ENCODE measurements at places on chromosomes 7 and 10. TPM values are rescaled to one million over a fixed set of nuclear protein-coding genes. Genes with fewer than 3 reads are reported as not detected.

GRCh38 chr7:114478384-114478783, 63.8 kb downstream of the FOXP2 start:
- no peak for DNase-seq

GRCh38 chr7:105020926-105021325, 6.9 kb downstream of the KMT2E start:
- no peak for DNase-seq

- no peak for DNase-seq
Measured at GRCh38 chr10:92149261-92149660, 141.6 kb downstream of the CPEB3 start.

- DNase-seq, result no peak
Measured at GRCh38 chr7:1817061-1817712, 147.1 kb downstream of the ELFN1 start.

DNA sequence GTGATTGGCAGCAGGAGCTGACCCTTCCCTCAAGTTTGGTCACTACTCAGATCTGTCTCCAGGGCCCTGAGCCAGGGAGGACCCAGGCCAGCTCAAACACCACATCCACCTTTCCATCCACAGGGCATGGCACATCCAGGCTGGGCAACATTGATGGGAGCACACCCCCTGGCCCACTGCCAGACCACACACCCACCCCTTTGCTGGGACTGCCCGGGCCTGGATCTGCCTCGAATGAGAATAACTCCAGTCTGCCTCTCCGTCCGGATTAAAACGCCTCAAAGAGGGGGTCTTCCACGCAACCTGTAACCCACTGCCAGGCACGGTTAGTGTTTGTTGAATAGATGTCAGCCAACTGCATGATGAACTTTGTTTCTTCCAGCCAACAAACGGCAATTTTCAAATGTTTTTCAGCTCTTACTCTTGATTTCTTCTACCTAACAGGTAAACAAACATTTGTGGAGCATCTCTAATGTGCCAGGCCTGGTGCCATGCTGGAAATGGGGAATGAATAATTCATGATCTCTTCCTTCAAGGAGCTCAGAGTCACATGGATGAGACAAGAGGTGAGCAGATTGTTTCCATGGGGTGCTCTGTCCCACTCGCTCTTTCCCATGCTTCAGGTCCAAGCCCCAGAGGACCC, 41.0 kb upstream of the CHST15 start:
- DNase-seq, result no peak

GRCh38 chr10:69438536-69439349, 12.5 kb upstream of the TSPAN15 start:
- DNase-seq, result no peak

DNA sequence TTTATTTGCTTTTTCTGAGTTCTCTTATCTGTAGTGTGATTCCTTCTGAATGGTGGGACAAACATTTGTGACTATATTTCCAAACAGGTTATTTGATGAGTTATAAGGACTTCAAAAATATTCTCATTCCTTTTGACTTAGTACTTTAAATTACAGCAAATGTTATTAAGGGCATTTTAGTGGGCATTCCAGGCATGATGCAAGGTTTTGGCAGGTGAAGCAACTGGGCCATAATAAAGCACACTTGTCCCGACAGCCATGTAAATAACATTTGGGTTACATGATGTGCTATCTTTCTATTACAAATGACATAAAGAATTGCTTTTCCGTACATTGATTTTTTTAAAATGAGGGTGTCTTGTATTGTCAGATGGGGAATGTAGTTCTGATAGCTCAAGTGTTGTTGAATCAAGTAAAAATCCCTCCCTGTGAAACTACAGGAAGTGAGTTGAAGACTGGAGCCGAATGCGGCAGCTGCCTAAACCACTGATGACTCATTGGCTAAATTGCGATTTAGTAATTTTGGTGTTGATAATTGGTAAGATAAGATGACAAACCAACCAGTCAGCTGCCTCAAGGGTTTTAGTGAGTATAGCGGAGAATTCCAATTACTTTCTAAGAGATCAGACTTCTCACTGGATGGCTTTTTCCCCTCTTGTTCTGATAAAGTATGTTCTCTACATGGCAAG, 231.3 kb upstream of the NPY start:
- peak; percentile 87 for DNase-seq

GRCh38 chr7:86904949-86905834, 154.3 kb downstream of the ELAPOR2 start:
- no peak for DNase-seq

- no peak for DNase-seq
Measured at GRCh38 chr7:1120791-1121190, 32.9 kb downstream of the GPER1 start.

DNA sequence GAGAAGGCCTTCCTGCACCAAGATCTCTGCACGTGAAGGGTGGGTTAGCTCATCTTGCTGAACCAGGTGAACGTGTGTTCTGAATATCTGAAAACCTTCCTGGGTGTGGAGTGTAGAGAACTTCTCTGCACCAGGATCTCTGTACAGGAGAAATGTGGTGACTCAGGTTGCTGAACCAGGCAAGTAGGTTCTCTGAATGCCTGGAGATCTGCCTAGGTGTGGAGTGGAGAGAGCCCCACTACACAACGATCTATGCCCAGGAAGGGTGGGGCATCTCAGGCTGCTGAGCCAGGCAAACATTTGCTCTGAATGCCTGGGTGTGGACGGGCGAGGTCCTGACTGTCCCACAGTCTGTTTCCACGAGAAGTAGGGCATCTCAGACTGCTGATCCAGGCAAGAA, 1002.3 kb upstream of the KCND2 start:
- DNase-seq, result no peak

- no peak for DNase-seq
Measured at GRCh38 chr7:147279514-147279913, 1162.9 kb downstream of the CNTNAP2 start.

GRCh38 chr10:112006831-112007230, 176.7 kb downstream of the GPAM start:
- DNase-seq, result no peak

DNA sequence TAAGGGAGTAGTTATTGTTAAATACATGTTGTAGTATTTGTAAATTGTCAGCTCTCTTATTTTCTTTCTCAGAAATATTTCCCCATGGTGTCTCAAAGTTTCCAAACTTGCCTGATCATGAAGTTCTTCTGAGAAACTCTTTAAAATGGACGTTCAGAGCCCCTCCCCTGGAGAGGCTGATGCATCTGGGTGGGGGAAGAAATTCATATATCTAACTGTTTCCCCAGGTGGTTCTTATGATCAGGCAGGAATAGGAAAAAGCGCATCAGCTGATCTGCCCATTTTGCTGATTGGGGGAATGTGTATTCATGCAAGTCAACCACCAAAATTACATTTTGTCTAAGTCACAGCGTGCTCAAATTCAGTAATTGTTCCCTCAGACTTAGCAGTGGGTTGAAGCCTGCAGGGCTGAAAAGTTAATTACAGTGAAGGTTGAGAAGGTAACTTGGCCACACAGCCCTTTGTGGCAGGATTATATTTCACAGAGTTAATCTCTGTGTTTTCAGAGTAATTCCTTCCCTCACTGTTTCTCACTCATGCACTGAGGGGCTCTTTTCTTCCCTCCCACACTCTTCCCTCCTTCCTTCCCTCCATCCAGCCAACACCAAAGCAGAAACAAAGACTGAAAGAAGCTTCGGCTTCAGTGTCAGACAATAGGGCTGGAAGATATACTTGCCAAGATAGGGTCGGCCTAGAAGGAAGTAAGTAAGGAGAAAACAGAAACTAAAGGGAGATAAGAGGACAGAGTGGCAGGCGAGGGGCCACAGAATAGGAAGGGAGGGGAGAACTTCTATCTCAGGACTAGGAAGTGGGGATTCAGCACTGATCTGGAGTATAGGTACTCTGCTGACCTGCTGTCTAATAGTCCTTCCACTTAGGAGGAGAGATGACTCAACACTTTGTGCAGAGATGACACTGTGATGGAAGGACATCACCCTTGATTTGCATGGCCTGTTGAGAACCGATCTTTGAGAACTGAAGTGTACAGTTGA, 50.5 kb upstream of the STARD3NL start:
- DNase-seq, result no peak

DNA sequence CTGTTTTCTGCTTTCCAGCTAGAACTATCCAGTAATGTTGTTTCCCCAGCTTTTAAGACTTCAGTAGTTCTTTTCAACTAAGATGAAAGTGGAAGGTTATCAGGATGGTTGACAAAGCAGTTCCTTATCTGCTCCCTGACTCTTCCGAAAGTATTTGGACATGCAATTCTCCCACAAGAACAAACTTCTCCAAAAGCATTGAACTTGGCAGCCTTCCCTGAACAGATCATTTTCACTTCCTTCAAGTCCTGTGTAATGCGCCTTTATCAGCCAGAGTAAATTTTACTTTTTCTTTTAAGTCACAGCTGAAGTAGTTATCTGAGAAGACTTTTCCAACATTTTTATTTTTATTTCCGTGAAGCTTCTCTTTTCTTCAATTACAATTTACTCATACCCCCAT, 39.7 kb downstream of the CDC14C start:
- peak; percentile 86 for DNase-seq

DNA sequence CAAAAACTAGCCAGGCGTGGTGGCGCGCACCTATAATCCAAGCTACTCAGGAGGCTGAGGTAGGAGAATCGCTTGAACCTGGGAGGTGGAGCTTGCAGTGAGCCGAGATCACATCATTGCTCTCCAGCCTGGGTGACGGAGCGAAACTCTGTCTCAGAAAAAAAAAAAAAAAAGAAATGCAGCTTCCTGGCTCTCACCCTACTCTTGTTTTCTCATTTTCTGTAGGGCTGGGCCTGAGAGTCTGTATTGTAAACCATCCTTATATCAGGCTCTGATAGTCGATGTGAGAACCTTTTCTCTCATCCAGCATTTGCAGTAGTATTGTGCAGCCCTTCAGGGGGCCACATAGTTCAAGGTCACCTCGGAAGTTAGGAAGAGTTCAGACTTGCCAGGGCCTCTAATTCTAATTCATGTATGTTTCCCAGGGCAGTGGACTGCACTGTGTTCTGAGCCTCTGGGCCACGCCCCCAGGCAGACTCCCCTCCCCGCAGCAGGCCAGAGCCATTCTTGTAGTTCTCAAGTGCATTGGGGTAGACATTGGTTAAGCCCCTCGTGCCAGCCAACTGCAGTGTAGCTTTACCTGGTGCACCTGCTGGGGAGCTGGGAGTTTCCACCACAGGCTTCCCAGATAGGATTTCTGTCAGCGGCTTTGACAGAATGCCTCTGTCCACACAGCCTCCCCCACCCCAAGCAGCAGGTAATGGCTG, 38.3 kb upstream of the PDCD4 start:
- no peak for DNase-seq

The PON3 gene
- not detected for total RNA-seq

The PHKG1 gene
- total RNA-seq, result not detected

The ZNF273 gene
- total RNA-seq, result 5.0 TPM

The CYP2C19 gene
- total RNA-seq, result not detected

The ZNF804B gene
- total RNA-seq, result not detected

The TUBAL3 gene
- total RNA-seq, result not detected

The ASB4 gene
- total RNA-seq, result not detected

The H2BK1 gene
- not detected for total RNA-seq

The NEUROG3 gene
- not detected for total RNA-seq

The GPR15LG gene
- not detected for total RNA-seq

The AOAH gene
- total RNA-seq, result not detected
